Adrenal gland (tissue), 19 donors: ENCODE measurements at places on chromosomes 5 and 9. TPM values are rescaled to one million over a fixed set of nuclear protein-coding genes. Genes with fewer than 3 reads are reported as not detected.

GFM2 gene
- 24.1 TPM for total RNA-seq

NOXA1 gene
- 12.6 TPM for total RNA-seq

PCDHA12 gene
- 0.25 TPM for total RNA-seq

HDHD3 gene
- 278 TPM for total RNA-seq

TUT7 gene
- total RNA-seq: 19.4 TPM

TRPM3 gene
- 0.81 TPM for total RNA-seq

DNA sequence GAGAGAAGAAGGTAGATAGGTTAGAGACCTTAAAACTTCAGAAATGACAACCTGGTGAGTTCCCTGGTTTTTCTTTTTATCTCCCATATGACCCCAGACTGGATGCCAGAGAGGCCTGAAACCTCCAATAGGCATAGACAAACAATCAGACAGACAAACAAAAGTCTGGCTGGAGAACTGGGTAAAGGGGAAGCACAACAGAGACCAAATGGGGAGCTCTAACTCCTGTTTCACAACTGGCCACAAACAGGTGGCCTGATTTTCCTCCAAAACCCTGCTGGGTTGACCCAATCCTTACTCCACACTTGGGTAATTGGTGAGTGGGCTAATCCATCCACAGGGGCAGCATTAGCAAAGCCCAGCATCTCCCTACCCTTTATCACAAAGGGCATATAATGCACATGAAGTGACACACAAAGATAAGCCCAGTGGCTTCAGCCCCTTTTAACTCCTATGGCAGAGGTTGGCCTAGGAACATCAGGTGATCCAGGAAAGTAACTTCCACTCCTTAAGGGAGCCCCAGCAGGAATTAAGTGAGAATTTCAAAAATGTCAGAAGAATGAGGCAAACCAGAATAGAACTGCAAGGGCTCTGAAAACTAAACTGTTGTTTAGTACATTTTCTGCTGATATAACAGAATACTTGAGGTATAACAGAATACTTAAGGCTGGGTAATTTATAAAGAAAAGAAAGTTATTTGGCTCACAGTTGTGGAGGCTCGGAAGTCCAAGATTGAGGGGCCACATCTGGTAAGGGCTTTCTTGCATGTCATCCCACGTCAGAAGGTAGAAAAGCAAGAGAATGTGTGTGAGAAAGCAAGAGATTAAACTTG lies 60.9 kb upstream of the ROR2 start:
- no peak overlapping the region for H3K27ac ChIP-seq
- no peak overlapping the region for H3K4me3 ChIP-seq
- H3K36me3 ChIP-seq: no peaks in the 10 kb centered on the region
- DNase-seq: no peak

DNA sequence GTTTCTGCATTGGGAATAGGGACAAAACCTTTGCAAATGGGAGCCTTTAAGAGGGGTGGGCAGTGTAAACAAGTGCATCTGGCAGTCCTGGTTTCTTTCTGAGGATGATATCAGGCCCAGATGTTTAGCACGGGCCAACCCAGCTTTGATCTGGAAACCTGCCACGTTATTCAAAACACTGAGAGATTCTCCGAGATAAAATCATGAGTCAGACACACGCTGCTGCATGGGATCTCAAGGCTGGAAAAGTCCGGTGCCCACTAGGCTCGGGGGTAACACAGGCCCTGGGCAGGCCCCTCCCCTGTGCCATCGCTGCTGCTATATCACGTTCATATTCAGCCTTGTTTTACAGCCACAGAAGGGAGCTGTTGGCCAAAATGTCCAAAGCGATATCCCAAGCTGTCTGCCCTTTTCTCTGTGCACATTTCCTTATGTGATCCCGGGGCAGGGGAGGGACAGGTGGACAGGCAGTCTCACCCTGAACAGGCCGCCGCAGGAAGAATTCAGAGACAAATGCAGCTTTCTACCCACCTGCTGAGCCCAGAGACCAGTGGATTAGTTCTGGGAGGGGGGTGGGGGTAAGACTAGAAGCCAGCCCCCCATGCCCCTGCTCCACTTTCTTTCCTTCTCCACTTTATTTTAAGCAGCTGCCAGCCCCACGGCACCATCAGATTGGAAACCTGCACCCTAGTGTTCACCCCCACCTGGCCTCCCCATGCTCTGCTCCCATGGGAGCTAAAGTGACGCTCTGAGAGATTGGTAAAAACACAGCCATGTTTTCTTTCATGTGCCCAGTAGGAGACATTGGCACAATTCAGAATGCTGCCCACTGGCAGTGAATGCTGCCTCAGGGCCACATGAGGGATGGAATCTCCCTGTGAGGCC lies 63.1 kb downstream of the TMOD1 start:
- H3K4me1 ChIP-seq: peaks cover 55% of the 10 kb centered on the region
- DNase-seq: peak; percentile 95
- no peaks in the 10 kb centered on the region for H3K36me3 ChIP-seq
- H3K27ac ChIP-seq: peak overlapping the region; percentile 85
- H3K4me3 ChIP-seq: no peak overlapping the region

GRCh38 chr9:33032865-33033264 lies 7.8 kb downstream of the DNAJA1 start:
- no peaks in the 10 kb centered on the region for H3K27me3 ChIP-seq
- H3K36me3 ChIP-seq: peaks cover 95% of the 10 kb centered on the region
- no peak overlapping the region for H3K27ac ChIP-seq
- DNase-seq: no peak
- no peak overlapping the region for H3K4me3 ChIP-seq
- H3K4me1 ChIP-seq: peaks cover 15% of the 10 kb centered on the region

DNA sequence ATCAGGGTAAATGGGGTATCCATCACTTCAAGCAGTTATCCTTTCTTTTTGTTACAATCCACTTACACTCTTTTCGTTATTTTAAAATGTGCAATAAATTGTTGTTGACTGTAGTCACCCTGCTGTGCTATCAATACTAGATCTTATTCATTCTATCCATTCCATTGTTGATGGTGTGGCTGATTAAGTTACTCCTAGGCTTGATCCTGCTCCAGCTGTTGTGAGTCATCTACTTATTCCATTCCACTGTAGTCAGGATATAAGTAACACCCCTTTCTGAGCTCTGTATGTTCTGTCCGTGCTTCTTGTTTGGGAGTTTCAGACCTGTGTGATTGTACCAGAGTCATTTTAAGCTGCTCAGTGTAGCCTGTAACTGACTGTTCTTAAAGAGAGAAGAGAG lies 122.5 kb upstream of the RUSC2 start:
- H3K36me3 ChIP-seq: no peaks in the 10 kb centered on the region
- H3K4me1 ChIP-seq: no peaks in the 10 kb centered on the region

DNA sequence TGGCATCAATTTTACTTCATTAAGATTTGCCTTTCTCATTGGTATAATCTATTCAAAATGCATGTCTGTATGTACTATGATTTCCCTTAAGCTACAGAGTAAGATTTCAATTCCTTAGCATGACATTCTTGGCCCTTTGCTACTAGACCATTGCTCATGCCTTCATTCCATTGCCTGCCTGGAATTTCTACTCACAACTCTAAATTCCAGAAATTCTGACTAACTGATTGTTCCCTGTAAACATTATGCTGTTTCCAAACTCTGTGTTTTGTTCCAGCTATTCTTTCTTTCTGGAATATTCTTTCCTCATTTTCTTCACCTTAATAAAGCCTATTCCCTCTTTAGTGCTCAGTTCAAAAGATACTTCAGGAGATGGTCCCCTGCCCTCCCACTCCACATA lies 568.8 kb upstream of the SEMA6A start:
- H3K4me1 ChIP-seq: no peaks in the 10 kb centered on the region
- DNase-seq: no peak
- H3K4me3 ChIP-seq: no peak overlapping the region
- H3K27me3 ChIP-seq: no peaks in the 10 kb centered on the region
- H3K27ac ChIP-seq: no peak overlapping the region

DNA sequence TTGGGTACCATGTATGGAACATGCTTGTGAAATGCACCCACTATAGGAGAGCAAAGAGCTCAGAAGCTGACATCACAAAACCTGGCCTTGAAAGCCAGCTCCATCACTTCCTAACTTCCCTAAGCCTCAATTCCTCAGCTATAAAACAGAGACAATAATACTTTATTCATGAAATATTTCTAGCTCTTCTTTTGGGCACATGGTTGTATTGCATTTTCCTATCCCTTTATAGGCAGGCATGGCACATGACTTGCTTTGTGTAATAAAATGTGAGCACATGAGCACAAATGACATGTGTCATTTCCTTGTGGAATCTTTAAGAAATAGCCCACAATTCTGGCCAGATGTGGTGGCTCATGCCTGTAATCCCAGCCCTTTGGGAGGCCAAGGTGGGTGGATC lies 18.5 kb downstream of the ZNF366 start:
- no peaks in the 10 kb centered on the region for H3K36me3 ChIP-seq
- peaks cover 4% of the 10 kb centered on the region for H3K4me1 ChIP-seq
- no peaks in the 10 kb centered on the region for H3K27me3 ChIP-seq
- no peak overlapping the region for H3K4me3 ChIP-seq
- no peak for DNase-seq

DNA sequence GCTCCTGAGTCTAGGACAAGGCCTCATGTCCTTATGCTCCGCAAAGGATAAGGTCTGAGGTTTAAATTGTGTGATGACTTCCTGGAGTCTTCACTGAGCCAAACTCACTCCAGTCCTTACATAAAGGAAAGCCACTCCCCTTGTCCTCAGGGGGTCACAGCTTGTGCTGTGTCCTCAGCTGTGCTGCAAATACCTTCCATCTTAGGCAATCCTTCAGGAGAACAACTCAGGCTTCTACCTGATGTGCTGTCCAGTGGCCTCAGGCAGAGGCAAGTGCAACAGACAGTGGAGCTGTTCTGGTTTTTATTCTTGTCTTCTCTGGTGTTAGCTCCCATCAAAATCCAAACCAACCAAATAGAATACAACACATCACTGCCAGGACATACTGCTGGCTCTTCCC lies 151.5 kb downstream of the TAF11L14 start:
- H3K4me1 ChIP-seq: no peaks in the 10 kb centered on the region
- no peak overlapping the region for H3K27ac ChIP-seq
- no peak for DNase-seq
- no peak overlapping the region for H3K4me3 ChIP-seq
- no peaks in the 10 kb centered on the region for H3K36me3 ChIP-seq

DNA sequence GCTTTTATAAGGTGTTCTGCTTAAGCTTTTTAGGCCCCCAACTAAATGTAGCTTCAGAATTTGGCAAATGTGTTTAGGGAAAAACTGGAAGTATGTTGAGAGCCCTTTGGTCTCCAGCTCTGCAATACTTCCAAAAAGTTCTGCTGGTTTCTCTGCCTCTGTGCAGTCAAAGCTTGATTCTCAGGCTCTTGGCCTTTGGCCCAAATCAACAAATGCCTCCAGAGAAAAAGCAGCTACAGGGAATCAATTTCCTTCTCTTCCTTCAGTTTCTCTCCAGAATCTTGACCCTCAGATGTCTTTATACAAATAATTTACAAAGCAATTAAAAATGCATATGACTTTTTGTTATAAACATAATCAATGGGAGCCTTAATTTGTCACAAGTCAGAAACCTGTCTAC lies 235.7 kb downstream of the COMMD10 start:
- H3K4me1 ChIP-seq: no peaks in the 10 kb centered on the region
- H3K27me3 ChIP-seq: no peaks in the 10 kb centered on the region
- no peak for DNase-seq
- H3K27ac ChIP-seq: no peak overlapping the region
- H3K36me3 ChIP-seq: no peaks in the 10 kb centered on the region

DNA sequence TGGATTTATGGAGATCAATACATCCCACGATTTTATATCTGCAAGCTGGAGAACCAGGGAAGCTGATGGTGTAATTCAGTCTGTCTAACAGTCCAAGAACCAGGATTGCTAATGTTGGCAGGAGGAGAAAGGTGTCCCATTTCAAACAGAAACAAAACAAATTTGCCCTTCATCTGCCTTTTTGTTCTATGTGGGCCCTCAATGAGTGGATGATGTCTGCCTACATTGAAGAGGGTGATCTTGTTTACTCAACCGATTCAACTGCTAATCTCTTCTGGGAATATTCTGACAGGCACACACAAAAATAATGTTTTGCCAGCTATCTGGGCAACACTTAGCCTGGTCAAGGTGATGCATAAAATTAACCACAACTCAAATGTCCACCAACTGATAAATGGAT lies 65.1 kb upstream of the IL33 start:
- no peak for DNase-seq
- no peak overlapping the region for H3K27ac ChIP-seq
- H3K36me3 ChIP-seq: no peaks in the 10 kb centered on the region
- H3K4me1 ChIP-seq: no peaks in the 10 kb centered on the region
- H3K27me3 ChIP-seq: no peaks in the 10 kb centered on the region

DNA sequence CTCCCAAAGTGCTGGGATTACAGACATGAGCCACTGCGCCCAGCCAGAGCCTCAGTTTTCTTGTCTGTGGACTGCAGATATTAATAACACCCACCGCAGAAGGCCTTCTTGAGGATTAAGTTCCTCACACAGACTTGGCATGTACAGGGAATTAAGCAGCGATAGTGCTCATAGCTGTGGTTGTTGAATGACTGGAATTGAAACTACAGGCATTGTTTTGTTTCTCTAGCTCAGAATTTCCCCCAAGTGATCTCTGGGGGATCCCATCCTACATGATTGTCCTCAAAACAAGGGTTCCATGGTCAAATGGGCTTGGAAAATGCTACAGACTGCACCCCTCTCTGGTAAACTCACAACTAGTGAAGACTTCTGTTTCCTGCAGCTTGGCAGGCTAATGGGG lies 44.2 kb upstream of the TDRD7 start:
- no peaks in the 10 kb centered on the region for H3K36me3 ChIP-seq
- no peak overlapping the region for H3K27ac ChIP-seq
- no peaks in the 10 kb centered on the region for H3K4me1 ChIP-seq
- DNase-seq: no peak
- no peak overlapping the region for H3K4me3 ChIP-seq

DNA sequence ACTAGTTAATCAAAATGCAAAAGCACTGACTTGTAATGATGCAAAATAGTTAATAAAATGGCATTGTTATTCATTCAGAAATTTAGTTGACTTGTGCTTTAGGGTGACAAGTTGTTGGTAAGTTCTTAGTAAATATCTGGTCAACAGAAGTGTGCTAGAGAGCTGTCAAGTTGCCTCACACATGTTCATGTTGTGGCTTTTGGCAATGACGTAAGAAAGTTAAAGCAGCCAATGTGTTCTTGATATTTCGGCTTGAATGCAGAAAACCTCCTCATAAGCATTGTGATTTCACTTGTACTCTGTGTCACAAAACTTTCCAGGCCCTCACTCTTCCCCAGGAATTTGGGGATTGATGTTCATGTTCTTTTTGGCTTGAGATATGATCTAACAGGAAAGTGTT lies 626.7 kb downstream of the PRR16 start:
- H3K4me1 ChIP-seq: no peaks in the 10 kb centered on the region
- no peak overlapping the region for H3K4me3 ChIP-seq
- no peaks in the 10 kb centered on the region for H3K36me3 ChIP-seq
- DNase-seq: no peak
- no peaks in the 10 kb centered on the region for H3K27me3 ChIP-seq
